ENCODE measurements at places on chromosomes 2 and 18. TPM values are rescaled to one million over a fixed set of nuclear protein-coding genes. Genes with fewer than 3 reads are reported as not detected.

GRCh38 chr18:64029096-64029495 lies 59.2 kb downstream of the SERPINB8 start:
- DNase-seq, result no peak

DNA sequence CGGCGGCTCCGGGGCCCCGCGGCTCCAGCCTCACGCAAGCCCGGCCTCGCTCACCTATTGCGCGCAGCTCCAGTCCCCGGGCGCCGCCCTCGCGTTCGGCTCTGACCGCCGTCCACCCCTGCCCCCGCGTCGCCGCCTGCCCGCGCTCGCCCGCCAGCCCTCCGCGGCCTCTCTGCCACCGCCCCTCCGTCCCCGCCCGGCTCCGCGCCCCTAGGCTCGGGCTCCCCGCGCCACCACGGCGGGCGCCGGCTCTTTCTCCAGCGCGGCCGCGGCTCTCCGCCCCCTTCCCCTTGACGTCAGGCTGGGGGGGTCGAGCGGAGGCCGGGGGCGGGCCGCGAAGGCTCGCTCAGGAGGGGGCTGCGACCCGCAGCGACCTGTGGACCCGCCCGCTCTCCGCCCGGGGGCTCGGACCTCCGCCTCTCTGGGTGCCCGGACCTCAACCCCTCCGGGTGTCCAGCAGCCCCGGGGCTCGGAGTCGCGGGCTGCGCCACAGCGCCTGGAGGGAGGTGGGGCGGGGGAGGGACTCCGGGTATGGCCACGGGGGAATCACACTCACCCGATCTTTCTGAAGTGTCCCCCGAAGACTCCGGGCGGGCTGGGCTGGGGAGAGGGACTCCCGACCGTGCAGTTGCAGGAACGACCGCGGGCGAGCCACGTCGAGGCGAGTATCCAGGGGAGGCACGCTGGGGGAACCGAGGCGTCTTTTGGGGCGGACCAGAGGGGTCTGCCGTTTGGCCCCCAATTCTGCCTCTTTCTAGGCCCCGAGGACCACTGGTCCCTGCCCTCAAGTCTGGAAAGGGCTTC lies at the start of gene SEMA4C:
Gene SEMA4C, minus strand, starts transcription at position 259 of the 804 bp plus-strand sequence. CDS start 2,194 bp downstream, outside the sequence.
- DNase-seq, result no peak

GRCh38 chr2:121490584-121491133 lies 40.0 kb upstream of the RNU4ATAC start:
- no peak for DNase-seq

DNA sequence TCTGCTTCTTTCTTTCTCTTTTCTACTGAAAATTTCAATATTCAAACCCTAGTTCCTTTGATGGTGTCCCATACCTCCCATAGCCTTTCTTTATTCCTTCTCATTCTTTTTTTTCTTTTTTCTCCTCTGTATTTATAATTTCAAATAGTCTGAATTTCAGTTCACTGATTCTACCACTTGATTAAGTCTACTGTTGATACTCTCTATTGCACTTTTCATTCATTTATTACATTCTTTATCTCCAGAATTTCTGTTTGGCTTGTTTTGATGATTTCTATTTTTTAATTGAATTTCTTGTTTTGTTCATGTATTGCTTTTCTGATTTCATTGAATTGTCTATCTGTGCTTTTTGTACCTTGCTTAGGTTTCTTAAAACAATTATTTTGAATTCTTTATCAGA lies 111.9 kb upstream of the VRK2 start:
- DNase-seq, result no peak

Gene RTP5
- 0.07 TPM for polyA plus RNA-seq

DNA sequence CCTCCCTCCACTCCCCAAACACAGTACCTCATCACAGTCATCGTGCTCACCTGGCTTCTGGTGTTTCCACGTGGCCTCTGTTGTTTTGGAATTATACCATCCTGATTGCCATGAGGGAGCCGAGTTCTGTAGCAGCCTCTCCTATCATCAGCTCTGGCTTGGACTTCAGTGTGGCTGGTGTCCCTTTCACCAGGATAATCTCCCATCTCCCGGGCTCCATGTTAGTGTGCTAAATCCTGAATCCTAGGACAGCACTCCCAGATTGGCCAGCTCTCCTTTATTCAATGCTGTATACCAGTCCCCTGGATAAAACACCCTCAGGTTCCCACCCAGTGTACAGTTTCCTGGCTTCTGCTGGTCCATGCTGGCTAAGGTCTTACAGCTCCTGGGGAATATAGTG lies 53.3 kb downstream of the LONRF2 start:
- no peak for DNase-seq

Gene BZW1
- 158 TPM for polyA plus RNA-seq

Gene CCBE1
- 2.5 TPM for polyA plus RNA-seq

DNA sequence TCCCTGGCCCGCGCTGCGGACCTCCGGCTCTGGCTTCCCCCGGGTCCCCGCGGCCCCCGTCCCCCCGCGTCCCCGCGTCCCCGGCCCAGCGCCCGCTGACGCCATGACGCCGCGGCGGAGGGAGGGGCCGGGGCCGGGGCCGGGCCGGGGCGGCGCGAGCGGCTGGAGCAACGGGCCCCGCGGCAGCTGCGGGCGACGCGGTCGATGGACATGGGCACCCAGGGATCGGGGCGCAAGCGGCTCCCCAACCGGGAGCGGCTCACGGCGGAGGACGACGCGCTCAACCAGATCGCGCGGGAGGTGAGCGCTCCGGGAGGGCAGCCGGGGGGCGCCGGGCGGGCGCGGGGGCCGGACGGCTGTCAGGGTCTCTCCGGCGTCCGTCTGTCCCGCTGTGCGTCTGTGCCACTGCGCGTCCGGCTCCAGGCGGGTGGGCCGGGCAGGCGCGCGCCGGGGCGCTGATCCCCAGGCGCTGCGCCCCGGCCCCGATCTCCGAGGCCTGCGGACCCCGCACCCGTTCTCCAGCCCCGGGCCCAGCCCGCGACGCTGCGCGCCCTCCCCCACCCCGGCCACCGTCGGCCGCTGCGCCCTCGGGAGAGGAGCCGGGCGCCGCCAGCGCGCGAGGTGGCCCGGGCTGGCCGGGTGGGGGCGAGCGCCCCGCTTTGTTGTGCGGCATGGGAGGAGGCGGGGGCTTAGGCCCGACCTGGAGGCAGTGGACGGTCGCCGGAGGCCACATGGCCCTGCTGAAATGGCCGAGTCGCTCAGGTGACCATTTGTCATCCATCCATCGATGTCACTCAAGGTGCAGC lies at the start of gene LRRFIP1:
Gene LRRFIP1, plus strand, starts transcription at position 147 of the 806 bp plus-strand sequence. Its CDS starts 58 bp downstream, at position 205.
- DNase-seq, result peak; percentile 20

Gene APLF
- 2.0 TPM for polyA plus RNA-seq

Gene UGT1A10
- 0.06 TPM for polyA plus RNA-seq

DNA sequence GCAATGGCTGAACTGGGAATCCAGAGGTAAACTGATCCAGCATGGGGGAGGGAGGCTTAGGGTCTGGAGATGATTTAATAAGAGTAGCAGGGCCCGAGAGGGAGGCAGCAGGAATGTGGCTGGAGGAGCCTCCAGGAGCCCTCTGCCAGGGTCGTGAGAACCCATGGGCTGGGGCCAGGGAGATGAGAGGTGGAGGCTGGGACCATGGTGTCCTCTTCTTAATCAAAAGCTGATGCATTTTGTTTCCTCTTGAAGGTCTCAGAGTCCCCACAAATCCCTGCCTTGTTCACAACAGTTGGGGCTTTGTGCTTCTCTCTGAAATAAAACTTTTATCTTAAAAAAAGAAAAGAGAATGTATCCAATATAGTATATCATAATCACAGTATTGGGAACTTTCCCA lies 123.7 kb upstream of the ZNF516 start:
- DNase-seq, result no peak

DNA sequence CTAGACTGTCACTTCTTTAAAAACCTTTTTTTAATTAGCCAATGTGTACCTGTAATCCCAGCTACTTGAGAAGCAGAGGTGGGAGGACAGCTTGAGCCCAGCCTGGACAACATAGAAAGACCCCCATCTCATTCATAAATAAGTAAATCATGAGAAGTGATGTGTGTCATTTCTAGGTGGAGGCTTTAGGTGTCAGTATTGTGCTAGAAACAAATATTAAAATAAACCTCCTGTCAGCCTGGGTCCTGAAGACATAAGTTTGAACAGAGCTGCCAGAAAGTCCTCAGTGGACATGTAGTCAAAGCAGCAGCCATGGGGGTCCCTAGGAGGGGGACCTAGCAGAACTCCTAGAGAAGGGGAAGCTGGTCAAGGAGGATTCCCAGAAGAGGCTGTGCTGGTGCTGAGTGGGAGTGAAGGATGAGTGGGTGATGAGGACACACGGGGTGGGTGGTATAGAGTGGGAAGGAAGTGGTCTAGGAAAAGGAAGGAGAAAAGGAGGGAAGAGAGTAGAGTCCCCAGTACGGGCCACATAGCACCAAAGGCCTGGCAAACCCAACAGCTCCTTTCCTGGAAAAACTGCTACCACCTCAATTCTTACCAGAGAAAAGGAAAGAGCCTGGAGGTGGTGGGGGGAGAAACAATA lies 316.6 kb upstream of the NCKAP5 start:
- no peak for DNase-seq

Gene KCNK3
- 3.3 TPM for polyA plus RNA-seq

DNA sequence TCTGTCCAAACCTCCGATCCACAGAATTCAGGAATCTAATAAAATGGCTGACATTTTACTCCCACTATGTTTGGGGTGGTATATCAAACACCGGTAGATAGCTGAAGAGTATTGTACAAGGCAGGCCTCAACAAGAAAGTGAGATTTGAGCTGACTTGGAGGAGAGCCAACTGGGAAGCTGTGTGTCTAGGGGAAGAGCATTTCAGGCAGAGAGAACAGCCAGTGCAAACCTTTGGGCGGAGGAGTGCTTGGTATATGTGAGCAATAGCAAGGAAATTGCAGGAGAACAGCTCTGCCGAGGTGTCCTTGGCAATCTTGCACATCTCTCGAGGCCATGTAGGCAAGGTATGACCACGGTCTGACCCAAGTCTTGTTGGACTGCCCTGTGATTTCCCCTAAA lies 1.8 kb upstream of the MERTK start:
- no peak for DNase-seq

- no peak for DNase-seq
Measured at GRCh38 chr18:13139885-13140450, 78.6 kb upstream of the LDLRAD4 start.

DNA sequence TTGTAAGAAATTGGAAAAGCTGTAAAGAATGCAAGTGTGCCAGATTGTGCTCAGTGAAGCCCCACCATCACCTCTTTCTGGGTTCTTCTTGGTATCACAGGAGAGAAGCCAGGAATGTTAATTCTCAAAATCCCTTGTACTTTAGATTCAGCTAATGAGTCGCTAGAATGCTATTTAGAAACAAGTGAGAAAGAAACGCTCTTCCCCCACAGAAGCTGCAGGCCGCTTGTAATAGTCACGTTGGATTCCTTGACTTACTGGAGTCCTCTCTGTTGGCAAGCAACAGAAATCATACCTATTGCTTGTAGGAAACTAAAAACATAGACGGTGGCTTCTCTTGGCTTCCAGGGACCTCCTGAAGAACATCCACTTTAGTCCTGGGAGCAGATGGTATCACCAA lies 375.6 kb upstream of the LRATD1 start:
- DNase-seq, result no peak

Gene TEKT4
- not detected for polyA plus RNA-seq

GRCh38 chr2:120873958-120874887 lies 138.6 kb downstream of the GLI2 start:
- no peak for DNase-seq

Gene UGT1A8
- not detected for polyA plus RNA-seq

GRCh38 chr2:12036640-12036983 lies 290.2 kb downstream of the LPIN1 start:
- DNase-seq, result no peak

- no peak for DNase-seq
Measured at GRCh38 chr18:60500960-60501359, 128.4 kb upstream of the MC4R start.

- DNase-seq, result peak; percentile 95
Measured at GRCh38 chr2:189783927-189784867, at the start of the genes ORMDL1 and PMS1. Gene ORMDL1, minus strand, starts transcription at chr2:189784339. Its CDS starts 1,744 bp downstream, at chr2:189782595. Gene PMS1, plus strand, starts transcription at chr2:189784450. Its CDS starts 7,360 bp downstream, at chr2:189791810.

Gene GPR35
- polyA plus RNA-seq, result 118 TPM

DNA sequence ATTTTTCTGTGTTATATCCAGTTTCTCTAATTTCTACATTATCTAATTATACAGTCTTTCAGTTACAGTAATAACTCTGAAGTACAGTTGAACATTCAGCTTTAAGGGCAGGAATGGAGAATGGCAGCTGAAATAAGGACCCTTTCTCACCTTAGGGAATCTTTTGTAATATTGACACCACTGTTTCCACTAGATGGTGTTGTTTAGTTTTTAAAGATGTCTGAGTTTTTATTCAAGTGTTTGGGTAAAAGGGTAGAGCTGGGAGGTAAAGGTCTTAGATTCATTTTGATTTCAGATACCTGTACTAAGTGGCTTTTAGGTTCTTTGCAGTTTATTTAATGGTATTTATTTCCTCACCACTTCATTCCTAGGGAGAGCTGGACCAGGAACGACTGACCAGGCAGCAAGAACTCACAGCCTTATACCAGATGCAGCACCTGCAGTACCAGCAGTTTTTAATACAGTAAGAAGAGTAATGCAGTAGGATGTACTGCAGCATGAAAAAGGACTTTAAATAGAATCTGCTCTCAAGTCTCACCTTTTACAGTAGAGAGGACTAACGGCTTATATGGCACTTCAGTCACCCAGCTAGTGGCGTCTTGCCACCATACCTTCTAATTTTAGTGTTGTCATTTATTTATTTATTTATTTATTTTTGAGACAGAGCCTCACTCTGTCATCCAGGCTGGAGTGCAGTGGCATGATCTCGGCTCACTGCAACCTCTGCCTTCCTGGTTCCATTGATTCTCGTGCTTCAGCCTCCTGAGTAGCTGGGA lies 33.2 kb upstream of the KCNJ13 start:
- DNase-seq, result no peak

Gene BCL11A
- 28.2 TPM for polyA plus RNA-seq

DNA sequence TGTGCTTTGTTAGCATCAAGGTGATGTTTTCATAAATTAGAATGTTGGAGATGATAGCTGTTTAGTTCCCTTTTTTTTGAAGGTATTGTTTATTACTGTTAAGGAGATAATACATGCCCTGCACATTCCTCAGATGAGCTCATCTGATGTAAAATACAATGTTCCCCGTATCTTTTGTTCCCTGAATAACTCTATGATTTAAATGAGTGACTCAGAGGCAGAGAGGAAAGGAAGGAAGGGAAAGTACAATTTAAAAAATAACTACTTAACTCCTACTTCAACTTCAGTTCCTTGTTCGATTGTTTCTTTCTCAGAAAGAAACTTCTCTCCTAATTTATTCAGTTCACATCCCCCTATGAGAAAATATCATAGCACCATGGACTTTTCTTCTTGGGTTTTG lies 208.7 kb downstream of the KCNE4 start:
- DNase-seq, result no peak

GRCh38 chr2:70331012-70331411 lies 29.1 kb upstream of the FAM136A start:
- DNase-seq, result no peak

GRCh38 chr2:202717598-202718310 lies 83.0 kb downstream of the FAM117B start:
- no peak for DNase-seq

Gene IGFBP5
- 58.4 TPM for polyA plus RNA-seq

Gene C1QL2
- polyA plus RNA-seq, result 0.18 TPM

- no peak for DNase-seq
Measured at GRCh38 chr2:134338208-134338607, 84.3 kb downstream of the MGAT5 start.

Gene ATG16L1
- 22.7 TPM for polyA plus RNA-seq

GRCh38 chr18:67041334-67041733 lies 437.4 kb upstream of the CDH19 start:
- no peak for DNase-seq

- DNase-seq, result no peak
Measured at GRCh38 chr2:147829106-147829505, 15.7 kb upstream of the ACVR2A start.

Gene TBR1
- 0.01 TPM for polyA plus RNA-seq

All from large intestine (tissue), 12 donors.